Activated CD8-positive, alpha-beta memory T cell treated with anti-CD3 and anti-CD28 coated beads, Interleukin-2, amount 10 ng/mL, durations not matched to agents 7 days and 5 days (primary cell): ENCODE measurements at places on chromosomes 3 and 15. TPM values are rescaled to one million over a fixed set of nuclear protein-coding genes. Genes with fewer than 3 reads are reported as not detected.

- DNase-seq = no peak
Observed at GRCh38 chr3:12229146-12229851, 59.6 kb upstream of the PPARG start.

- DNase-seq = no peak
Observed at GRCh38 chr3:67863869-67864268, 209.5 kb upstream of the SUCLG2 start.

DNA sequence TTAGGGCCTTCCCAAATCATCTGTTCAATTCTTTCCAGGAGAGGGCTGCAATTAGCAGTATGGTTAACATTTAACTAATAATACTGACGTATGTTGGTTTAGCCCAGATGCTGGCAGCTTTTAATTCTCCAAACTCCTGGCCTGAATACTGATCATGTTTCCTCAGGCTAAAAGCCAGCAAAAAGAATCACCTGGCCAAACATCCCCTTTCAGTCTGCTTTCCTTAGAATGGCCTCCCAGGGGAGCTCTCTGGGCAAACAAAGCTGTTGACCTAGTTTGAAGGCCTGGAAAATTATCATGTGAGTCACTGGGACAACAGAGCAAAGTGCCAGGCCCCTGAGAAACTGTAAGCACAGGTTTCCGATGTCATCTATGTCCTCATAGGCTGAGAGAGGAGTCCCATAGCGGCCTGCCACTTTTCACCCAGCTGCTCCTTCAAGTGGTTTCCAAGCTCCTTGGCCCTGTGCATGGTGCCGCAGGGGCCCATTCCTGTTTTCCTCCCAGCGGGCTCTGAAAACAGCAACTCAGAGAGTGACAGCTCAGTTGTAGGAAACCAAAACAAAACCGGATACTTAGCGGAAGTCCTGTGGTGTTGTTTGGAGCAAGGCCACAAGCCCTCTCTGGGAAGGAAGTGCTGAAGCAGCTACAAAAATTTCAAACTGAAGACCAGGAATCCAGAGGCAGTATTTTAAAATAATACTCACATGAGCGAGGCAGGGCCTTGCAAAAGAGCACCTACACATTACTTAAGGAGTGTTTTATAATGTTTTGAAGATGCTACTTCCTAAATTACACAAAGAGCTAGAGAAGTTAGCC lies 36.5 kb upstream of the RAB11A start:
- peak; percentile 80 for DNase-seq

GRCh38 chr3:100073714-100074307 lies 40.5 kb downstream of the FILIP1L start:
- DNase-seq = peak; percentile 58

GRCh38 chr3:184485906-184486305 lies 75.7 kb upstream of the EPHB3 start:
- peak; percentile 5 for DNase-seq

DNA sequence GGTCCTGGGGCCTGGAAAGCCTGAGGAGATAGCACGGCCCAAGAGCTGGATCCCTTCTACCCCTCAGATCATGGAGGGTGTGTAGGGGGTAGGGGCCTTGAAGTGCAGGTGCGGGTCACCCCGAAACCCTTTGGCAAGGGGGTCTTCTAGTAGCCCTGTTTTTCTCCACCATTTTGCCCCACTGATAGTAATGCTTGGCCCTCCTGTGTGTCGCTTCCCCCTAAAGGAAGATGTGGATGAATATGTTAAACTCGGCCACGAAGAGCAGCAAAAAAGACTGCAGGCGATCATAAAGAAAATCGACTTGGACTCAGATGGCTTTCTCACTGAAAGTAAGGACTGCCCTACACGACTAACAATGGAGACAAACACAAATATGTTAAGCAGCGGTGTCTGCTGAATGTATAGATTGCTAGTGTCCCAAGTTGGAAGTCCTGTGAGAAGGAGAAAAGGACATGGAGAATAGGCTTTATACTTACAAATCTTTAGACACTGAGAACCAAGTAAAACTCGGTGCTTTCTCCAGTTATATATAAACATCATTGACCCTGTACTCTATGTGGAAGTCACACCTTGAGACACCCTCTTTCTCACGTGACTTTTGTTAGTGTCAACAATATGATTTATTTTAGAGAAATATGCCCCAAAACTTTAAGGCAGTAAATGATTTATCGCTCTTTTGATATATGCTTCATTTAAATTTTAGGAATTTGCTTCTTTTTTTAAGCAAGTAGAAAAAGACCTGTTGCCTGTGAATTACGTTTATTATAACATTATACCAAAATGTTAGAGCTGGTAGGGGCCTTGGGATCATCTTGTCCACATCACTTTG lies 802 bp downstream of the RCN2 start:
- DNase-seq = no peak

DNA sequence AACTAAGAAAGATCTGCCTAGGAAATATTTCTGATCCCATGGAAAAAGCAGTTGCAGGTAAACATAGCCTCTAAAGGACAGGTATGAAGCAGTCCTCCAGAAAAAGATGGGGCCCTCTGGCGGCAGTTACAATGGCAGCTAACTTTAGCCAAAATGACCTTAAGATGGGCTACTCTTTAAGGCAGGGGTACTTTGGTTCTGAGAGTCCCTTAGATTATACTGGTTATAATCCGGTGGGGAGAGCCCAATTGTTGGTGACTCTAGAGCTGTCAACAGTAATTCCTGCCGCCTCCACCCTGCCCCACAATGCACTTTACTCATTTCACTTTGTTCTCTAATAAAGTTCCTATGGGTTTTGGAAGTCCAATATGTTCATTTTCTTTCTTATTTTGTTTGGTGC lies 412.8 kb upstream of the WNT5A start:
- DNase-seq = no peak

DNA sequence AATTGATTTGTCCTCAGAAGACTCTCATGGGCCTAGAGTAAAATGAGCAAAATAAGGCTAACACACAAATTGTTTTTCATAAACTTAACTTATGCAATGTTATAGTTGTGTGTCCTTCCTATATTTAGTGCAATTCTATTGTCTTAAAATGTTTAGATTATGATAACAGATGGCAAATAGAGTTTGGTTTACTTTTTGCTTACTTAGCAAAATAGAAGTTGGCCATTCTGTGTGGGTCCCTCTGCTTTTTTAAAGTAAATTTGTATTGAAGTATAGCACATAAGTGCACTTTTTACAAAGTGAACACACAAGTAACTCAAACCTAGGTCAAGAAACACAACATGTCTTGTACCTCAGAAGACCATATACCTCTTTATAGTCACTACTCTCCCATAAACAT lies 150.6 kb upstream of the RARB start:
- no peak for DNase-seq

DNA sequence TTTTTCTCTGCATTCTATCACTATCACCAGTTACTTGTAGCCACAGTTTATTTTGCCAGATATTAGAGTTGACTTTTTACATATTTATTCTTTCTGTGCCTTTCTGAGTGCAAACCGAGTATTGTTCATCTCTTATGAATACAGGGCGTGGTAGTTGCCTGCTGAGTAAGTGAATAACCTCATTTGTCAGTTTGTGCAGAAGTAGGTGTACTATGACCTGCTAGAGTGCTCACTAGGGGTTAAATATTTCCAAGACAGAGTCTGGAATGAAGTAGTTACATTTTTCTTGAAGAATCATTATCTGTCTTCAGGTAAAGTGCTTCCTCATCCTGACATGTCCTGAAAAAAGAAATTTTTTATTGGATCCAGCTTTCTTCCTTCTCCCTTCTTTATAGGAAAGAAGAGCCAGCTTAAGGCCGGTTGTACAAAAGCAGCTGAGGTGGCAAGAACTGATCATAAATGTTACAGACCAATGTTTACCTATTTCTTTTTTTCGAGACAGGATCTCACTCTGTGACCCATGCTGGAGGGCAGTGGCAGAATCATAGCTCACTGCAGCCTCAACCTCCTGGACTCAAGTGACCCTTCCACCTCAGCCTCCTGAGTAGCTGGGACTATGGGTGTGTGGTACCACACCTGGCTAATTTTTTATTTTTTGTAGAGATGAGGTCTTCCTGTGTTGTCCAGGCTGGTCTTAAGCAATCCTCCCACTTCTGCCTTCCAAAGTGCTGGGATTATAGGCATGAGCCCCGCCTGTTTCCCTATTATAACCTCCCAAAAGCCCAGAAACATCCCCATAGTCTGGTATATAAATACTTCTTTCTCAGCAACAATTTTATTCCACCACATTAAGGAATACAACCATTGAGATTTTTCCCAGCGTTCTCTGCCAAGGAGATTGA lies 182.5 kb downstream of the TPRG1 start:
- no peak for DNase-seq

GRCh38 chr3:195182470-195182795 lies 88.5 kb downstream of the XXYLT1 start:
- no peak for DNase-seq

- no peak for DNase-seq
Observed at GRCh38 chr3:156642750-156643728, 31.4 kb upstream of the TIPARP start.

DNA sequence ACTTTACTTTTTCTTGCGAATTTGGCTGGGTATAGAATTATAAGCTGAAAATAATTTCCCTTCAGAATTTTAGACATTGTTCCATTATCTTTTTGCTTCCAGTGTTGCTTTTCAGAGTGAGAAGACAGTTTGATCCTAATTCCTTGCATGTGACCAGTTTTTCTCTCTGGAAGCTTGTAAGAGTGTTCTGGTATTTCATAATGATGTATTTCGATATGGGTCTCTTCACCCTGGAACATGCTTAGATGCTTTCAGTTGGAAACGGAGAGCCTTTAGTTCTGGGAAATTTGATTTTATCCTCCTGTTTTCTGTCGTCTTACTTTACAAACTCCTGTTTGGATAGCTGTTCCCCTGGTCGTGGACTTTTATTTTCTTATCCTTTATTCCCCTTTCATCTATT lies 13.9 kb downstream of the ALPK3 start:
- no peak for DNase-seq

GRCh38 chr3:65439641-65440284 lies 599.0 kb downstream of the MAGI1 start:
- DNase-seq = no peak

- peak; percentile 52 for DNase-seq
Observed at GRCh38 chr15:73570355-73571032, 62.7 kb downstream of the NPTN start.

DNA sequence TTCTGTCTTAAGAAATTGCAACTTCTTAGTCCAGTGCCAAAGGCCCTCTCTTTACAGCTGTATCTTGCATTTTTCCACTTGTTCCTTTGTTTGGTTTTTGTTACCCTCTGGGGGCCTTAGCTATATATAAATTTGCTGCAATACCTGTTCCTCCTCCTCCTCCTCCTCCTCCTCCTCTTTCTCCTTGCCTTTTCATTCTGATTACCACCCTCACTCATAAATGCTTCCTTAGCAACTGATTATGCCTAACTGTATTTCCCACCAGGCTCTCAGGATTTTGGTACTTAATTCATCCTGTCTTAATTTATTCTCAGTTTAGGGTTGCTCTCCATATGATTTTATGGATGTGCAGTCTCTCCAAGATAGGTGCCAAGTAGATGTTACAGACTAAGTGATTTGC lies 65.7 kb downstream of the SLMAP start:
- DNase-seq = no peak

DNA sequence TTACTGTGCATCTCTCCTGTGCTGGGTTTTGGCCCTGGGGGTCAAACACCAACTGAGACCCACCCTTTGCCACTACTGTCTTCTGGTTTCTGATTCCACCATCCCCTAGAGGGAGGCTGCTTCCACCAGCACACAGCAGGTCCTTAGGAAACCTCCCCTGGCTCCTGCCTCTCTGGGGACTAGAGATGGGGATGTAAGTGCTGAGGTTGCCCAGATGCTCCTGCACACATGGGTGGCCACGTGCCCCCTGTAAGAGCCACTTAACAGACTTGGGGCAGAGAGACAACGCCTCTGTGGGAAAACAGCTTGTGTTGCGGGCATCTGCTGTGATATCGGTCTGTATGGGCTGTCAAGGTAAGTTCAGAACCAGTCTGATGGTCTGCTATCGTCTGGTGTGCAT lies 83.4 kb downstream of the ATP2B2 start:
- no peak for DNase-seq

GRCh38 chr3:33438284-33438668 lies 1.9 kb downstream of the UBP1 start:
- no peak for DNase-seq

DNA sequence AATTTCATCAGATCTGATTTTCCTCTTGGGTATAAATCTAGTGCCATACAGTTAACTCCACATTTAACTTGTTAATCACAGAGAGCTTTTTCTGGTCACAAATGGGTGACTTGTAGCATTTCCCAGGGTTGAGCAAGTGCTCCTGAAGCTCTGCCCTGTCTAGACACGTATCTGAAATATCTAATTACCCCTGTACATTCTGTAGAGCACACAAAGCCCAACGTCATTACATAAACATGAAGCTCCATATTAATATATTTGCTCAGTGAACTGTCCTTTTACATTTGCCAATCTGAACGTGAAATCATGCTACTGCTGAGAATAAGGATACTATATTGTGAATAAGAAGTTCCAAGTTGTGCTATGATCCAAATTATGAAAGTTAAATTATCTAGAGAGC lies 49.0 kb downstream of the THBS1 start:
- DNase-seq = no peak

DNA sequence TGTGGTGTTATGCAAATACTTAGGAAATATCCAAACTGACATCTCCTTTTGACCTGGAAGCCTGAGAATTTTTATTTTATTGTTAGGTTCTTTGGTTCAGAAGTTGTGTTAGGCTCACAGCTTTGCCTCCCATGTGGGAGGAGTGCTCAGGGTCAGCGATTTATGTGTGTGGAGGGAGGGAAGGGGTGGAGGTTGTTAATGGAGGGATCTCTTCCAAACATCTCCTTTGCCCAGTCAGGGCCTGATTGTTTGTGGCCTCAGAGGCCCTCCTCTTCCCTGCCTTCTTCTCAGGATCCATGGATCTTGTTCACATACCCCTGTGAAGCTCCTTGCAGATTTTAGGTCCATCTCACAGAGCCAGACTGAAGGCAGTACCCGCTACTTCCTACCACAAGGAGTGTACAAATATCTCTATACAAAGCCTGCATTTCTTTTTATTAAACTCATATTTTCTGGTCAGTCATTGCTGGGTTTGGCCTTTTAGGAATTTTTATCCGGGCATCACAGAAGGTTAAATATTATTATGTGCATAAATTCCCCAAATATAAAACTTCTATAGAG lies 40.3 kb downstream of the BBX start:
- no peak for DNase-seq

GRCh38 chr15:94312946-94313345 lies 81.6 kb downstream of the MCTP2 start:
- no peak for DNase-seq

DNA sequence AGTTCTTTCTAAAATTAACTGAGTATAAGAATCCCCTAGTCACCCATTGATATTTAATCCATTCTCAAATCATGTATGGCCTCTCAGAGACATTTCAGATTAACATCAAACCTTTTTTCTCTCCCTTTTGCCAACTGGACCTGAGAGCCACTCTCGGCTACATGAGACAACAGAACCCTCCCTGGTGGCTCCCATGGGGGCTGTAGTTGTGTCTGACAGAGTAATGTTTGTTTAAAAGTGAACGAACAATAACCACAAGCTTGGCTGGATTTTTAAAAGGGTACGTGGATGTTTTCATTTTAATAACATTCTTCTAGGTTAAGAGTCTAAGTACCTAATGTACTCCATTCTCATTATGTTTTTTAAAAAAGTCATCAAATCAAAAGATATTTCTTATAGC lies 37.1 kb downstream of the P3H2 start:
- no peak for DNase-seq

The SLC2A2 gene
- not detected for total RNA-seq

The IL12A gene
- total RNA-seq = 0.63 TPM

The FYTTD1 gene
- total RNA-seq = 50.5 TPM

The MORC1 gene
- not detected for total RNA-seq

The KCNMB3 gene
- total RNA-seq = 1.4 TPM

The GP5 gene
- 0.28 TPM for total RNA-seq

The LYZL4 gene
- not detected for total RNA-seq

The AGBL1 gene
- total RNA-seq = not detected

The ST3GAL6 gene
- not detected for total RNA-seq

The MUSTN1 gene
- total RNA-seq = 3.0 TPM

The FOXB1 gene
- total RNA-seq = 2.8 TPM
